ENCODE measurements at places on chromosomes 4 and X. TPM values are rescaled to one million over a fixed set of nuclear protein-coding genes. Genes with fewer than 3 reads are reported as not detected.

The HPSE gene
- total RNA-seq: 5.2 TPM

DNA sequence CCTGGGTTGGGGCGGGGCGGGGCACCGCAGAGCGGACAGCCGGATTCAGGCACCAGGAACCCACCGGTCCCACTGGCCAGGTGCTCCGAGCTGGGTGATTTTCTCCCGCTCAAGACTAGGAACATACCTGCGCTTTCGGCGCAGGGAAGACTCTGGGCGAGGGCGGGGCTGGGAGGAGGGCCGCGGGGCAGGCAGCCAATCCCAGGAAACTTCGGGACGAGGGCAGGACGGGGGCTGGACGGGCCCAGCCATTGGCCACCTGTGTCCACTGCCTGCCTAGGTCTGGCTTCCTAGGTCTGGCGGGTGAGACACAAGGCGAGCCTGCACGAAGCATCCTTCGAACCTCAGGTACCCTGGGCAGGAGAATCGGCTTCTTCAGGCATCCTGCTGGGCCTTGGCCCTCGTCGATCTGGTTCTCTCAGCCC lies 274 bp upstream of the ERVMER34-1 start:
- DNase-seq: no peak

DNA sequence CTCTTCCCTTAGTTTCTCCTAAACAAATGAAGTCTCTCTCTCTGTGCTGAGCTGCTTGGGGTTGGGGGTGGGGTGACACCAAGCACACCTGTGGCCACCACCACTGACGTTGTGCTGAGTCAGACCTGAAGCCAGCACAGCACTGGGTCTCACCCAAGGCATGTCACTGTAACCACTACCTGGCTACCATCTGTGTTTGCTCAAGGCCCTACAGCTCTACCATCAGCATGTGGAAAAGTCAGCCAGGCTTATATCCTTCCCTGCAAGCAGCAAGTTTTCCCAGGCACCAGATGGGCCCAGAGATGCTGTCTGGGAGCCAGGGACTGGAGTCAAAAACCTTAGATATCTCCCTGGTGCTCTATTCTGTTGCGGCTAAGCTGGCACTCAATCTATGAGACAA lies 6.9 kb downstream of the CXCL10 start:
- no peak for DNase-seq

- DNase-seq: no peak
These were observed 153.9 kb downstream of the CCNG2 start for GRCh38 chr4:77310931-77311330.

- no peak for DNase-seq
These were observed 561.3 kb upstream of the GRIA3 start for GRCh38 chrX:122622795-122623194.

All from H4 (cell line).